ENCODE measurements at places on chromosomes 7 and 10.

DNA sequence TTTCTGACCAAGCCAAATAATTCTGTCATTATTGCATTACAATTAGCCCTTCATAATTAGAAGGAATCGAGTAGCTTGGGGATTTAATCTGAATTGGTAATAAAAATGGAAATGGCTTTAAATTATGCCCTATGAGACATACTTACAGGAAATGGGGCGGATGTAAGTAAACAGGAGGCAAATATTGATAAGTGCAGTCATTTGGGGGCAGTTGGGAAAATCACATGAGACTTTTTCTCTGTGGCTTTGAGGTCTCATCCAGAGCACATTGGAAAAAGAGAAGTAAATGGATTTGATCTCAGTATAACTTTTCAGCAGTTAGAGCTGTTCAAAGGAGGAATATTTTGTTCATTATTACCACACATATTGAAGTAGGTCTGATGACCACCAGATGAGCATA lies 307.8 kb upstream of the POM121L12 start:
- DNase-seq, result no peak

DNA sequence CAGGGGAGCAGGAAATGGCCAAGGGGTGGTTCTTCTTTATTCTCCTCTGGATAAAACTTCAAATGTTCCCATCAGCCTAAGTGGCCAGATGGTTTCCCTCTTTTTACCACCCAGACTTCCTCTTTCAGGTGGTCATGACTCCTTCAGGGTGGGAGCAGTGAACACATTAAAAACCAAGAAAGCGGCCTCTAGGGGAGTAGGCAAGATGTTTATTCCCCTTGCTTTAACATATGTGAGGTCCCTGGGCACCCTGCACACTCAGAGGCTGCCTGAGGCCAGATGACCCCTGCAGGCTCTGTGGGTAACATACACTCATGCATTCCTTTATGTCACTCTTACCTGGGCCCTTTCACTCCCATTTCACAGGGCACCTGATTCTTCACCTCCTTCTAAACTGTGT lies 357.4 kb downstream of the ABCA13 start:
- DNase-seq, result peak; percentile 4

DNA sequence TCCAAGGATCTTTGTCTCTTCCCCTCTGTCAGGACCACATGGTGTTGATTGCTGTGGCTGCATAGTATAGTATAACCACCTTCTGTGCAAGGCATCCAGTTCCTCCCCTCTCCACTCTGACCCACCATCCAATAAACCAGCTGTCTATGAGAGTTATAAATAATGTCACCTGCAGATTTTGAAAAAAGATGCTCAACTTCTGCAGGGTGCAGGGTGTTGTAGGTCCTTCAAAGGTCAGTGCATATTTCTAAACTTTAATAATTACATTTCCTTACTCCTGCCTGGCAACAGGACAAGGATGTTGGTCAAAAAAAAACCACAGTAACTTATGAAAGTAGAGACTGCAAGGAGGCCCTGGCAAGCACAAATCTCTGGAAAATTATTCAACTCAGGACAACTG lies 166.2 kb downstream of the PKD1L1 start:
- DNase-seq, result peak; percentile 21

DNA sequence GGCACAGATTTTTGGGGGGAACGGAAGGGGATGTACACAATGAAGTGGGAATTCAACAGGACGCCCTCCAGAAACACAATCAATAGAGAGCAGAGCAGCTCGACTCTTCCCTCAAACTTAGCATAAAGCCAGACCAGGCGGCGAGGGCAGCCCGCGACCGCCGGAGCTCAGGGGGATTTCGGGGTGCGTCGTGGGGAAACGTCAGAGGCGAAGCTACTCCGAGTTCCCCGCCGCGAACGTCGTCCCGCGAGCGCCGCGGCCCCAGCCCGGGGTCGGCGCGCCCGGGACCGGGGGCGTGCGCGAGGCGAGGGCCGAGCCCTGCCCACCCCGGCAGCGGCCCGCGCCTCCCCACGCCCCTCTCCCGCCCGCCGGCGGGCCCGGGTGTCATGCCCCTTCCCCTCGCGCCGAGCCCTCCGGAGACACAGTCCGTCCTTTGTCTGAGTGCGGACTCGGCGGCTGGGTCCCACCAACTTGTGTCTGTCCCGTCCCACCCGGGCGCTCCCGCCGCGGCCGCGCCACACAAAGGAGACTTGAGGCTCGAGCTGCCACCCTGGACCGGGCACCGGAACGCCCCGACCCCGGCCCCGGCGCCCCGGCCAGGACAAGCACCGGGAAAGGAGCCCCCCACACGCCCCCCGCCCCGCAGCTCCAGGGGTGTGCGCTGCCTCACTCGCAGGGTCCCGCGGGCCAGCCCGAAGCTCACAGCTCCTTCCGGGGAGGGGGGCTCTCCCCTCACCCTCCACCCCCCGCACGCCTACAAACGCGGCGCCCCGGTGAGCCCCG lies 634 bp downstream of the EZH2 start:
- peak; percentile 81 for DNase-seq

DNA sequence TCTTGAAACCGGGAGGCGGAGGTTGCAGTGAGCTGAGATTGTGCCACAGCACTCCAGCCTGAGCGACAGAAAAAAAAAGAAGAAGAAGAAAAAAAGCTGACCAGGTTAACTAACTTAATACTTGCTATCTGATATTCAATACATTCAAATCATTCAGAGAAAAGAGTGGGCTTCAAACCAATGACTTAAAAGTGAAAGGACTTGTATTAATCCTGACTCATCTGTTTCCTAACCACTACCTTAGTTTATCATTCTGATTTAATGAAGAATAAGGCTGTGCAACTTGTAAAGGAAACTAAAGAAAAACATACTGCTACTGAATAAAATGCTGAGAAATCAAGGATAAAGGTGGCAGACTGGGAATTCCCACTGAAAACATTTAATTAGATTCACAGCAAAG lies 128.4 kb downstream of the NRBF2 start:
- no peak for DNase-seq

DNA sequence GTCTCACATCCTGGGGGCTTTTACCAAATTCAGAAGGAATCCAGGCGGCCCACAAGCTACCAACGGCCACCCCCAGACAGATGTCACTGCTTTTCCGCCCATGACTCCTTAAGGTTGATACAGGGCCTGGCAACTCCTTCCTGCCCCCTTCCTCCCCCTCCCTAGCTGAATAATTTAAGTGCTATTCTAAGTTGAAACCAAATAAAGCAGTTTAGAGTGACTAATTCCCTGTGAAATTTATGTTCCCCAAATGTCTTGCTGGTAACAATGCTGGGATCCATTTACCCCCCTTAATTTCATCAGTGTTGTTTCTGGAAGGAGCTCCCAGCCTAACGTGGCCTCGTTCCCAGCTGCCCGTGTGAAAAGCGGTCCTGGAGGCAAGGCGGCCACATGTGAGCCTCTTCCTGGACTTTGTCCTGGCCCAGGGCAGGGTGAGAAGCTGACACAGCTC lies 109.6 kb downstream of the TMEM130 start:
- no peak for DNase-seq

- no peak for DNase-seq
Measured at GRCh38 chr7:41882256-41882655, 179.4 kb upstream of the INHBA start.

DNA sequence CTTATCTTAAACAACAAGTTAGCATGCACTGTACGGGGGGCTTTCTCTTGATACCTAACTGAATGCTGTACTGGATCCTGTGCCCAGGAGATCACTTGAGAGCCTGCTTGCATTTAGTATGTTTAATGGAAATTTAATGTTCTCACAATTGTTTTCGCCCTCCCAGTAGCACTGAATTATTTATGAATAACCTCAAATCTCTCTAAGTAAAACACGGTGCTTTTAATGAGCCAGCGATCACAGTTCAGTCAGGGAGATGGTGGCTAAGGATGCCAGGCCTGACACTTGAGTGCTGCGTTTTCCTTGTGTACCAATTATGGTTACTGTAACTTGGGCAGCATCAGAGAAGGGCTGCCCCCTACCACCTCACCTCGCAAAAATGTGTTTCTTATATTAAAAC lies 115.5 kb upstream of the ADARB2 start:
- no peak for DNase-seq
